ENCODE measurements at places on chromosomes 7 and 10.

DNA sequence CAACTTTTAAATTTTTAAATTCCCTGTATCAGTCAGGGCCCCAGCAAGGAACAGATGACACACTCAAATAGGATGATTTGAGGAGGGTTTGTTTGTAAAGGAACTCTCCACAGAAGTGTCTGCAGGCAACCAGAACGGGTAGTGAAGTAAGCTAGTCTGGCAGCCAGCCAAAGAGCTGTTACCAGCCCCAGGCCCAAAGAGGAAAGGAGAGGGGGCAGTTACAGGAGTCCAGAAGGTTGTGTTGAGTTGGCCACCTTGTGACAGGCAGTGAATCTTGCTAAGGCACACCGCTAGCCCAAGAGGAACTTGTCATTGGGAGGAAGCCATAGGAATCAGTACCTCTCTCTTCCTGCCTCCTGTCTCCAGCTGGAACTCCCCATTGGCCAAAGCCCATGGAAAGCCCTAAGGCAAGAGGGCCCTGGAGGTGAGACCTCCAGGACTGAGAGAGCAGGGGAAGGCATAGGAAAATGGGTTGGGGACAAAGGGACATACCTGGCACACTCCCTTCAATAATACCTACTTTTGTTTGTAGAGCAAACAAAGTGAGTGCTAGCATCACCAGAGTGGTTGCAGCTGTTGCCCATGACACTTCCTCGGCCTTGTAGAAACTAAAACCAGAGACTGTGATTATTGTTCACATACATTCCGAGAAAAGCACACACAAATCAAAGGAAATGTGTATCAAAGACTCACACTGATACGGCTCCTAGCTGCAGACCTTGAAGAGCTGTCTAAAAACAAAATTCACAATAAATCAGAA is 25.4 kb upstream of the GATAD1 start:
- DNase-seq = no peak

GRCh38 chr7:87709258-87709657 is 81.1 kb downstream of the RUNDC3B start:
- DNase-seq = no peak

- no peak for DNase-seq
These were observed 26.9 kb downstream of the RAMP3 start for GRCh38 chr7:45184326-45185027.

- no peak for DNase-seq
These were observed 489.0 kb downstream of the GATA3 start for GRCh38 chr10:8543361-8544056.

DNA sequence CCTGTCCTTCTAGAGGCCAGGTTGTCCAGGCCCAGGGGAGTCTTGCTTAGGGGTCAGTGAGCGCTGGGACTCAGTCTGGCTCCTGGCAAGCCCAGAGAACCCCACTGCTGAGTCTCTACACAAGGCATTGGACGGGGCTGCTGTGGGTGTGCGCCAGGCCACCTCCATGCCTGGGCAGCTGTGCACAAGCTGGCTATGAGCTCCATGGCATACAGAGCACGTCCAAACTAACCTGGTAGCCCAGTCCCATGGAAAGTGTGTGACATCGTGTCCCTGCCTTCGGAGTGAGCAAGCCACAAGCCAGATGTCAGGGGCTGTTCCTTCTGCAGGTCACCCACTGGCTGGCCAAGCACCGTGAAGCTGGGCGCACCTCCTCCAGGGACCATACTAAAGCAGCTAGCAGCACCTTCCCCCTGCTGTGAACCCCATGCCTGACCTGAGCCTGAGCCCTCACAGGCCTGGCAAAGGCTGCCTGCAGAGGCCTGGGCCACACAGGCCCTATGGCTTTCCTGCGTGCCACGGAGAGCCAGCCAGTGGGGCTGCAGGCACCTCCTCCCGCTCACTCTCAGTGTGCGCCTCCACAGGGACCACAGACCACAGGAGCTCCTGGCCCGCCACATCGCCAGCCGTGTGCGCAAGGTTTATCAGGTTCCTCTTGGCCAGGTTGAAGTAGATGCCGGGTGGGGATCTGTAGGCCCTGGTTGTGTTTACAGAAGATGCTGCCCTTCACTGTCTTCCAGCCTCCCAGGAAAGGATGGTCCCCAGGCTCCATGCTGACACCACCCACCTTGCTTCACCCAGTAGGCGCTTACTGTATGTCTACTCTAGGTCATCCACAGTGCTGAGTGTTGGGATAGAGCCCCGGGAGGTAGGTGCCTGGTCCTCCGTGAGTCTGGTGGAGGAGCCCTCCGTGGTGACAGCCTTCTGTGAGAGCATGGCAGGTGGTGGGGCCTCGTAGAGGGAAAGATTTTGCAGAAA is 219.7 kb downstream of the EBF3 start:
- no peak for DNase-seq

- DNase-seq = no peak
These were observed 30.9 kb upstream of the STEAP4 start for GRCh38 chr7:88337572-88337971.

DNA sequence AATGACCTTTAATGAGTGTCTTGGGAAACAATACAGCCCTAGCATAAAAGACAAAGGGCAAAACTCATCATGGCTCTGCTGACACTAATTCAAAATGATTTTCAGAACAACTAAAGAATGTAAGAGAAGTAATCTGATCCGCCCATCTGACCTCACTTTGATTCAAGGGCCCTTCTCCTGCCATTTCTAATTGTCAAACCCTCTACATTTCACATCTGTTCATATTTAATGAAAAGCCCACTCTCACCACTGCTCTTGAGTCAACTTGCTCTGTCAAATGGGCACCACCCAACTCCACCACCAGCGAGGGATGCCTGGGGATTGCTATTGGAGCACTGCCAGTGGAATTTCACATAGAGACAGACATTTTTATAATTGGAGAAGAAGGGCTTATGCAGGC is 639.2 kb downstream of the KCNMA1 start:
- no peak for DNase-seq

- no peak for DNase-seq
These were observed 173.1 kb downstream of the PARD3 start for GRCh38 chr10:34641913-34642558.

GRCh38 chr10:48254750-48255512 is 19.6 kb downstream of the FRMPD2 start:
- no peak for DNase-seq

- DNase-seq = no peak
These were observed 556.1 kb downstream of the KCNMA1 start for GRCh38 chr10:77081481-77081891.

- no peak for DNase-seq
These were observed 229.5 kb upstream of the FZD1 start for GRCh38 chr7:91034459-91035368.

GRCh38 chr10:87090779-87091178 is 3.9 kb downstream of the GLUD1 start:
- no peak for DNase-seq

GRCh38 chr7:18499407-18500177 is 4.0 kb downstream of the HDAC9 start:
- no peak for DNase-seq

GRCh38 chr10:114647545-114648138 is 10.4 kb downstream of the ABLIM1 start:
- no peak for DNase-seq

DNA sequence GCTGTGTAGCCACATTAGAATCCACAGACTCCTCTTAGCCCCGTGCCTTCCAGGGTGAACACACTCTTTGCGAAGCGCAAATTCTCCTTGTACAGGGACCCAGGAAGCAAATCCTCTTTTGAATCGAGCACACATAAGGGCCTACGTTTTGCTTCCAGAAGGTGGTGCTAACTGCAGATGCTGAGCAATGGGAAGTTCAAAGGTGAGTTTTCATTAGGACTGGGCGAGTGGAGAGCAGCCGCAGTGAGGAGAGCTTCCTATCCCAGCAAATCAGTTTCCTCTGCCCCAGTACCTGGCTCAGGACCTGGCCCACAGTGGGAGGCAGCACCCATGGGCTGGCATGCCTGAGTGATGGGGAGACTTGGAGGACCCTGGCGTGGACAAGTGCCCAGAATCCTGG is 23.5 kb upstream of the GPR26 start:
- DNase-seq = no peak

GRCh38 chr7:91898240-91898992 is 17.9 kb upstream of the MTERF1 start:
- no peak for DNase-seq

- peak; percentile 30 for DNase-seq
These were observed 1.5 kb upstream of the ELFN1 start for GRCh38 chr7:1668396-1669063.

- peak; percentile 61 for DNase-seq
These were observed 17.9 kb upstream of the TMEM225B start for GRCh38 chr7:99579956-99580777.

GRCh38 chr10:6211341-6211670 is 8.6 kb downstream of the PFKFB3 start:
- DNase-seq = no peak

- no peak for DNase-seq
These were observed 586.6 kb downstream of the SUGCT start for GRCh38 chr7:40721342-40721949.

DNA sequence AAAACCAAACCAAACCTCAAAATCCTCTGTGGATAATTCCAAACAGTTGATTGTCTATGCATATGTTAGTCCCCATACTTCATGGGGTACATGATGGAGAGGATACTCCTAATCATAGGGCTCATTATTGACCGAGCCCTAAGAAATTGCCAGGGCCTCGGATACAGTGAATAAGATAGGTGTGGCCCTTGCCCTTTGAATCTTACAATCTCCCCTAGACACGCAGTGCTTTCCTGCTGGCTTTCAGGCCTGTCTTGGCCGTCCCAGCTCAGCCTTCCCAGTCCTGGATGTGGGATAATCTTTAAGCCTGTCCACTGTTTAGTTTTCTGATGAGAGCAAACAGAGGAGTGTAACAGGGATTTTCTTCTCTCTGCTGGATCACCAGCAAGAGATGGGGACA is 161.8 kb downstream of the TMEM178B start:
- no peak for DNase-seq

- no peak for DNase-seq
These were observed 114.4 kb upstream of the PPIF start for GRCh38 chr10:79232864-79233263.

GRCh38 chr10:77689339-77689738 is 51.7 kb upstream of the KCNMA1 start:
- no peak for DNase-seq

DNA sequence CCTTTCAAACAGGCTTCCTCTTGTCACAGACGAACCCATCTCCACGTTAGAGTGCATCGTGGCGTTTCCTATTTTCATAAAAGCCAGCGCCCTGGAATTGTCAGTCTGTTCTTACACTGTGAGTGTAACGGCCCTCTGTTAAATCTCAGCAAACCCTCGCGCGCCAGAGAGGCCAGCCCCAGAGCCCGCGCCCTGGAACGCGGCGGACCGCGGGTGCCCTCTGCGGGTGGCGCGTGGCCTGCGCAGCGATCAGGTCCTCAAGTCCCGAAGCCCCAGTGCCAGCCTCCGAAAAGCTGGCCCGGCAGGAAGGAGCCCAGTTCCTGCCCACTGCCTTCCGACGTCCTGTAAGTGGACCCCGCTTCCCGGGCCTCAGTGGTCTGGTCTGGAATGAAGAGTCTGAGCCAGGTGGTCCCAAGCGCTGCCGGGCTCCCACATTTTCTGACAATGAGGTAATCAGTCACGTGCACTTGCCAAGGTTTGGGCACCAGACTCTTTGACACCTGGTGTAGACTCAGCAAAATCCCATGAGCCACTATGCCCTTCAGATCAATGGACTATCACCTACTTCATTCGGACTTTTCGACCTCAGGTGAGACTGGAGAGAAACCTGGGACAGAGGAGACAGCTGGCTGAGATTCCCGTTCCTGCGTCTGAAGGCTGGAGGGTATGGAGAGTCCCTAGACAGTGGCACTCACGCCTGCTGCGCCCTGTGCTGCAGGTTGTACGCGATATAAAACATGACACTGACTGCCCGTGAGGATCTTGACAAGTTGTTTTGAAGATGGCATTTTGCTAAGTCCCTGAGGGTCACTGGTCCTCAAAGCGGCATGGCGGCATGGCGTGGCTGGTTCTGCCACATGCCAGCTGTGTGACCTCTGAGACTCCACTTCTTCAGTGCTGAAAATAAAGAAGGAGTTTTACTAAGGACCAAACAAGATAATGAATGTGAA is 109.4 kb upstream of the LANCL2 start:
- peak; percentile 80 for DNase-seq

DNA sequence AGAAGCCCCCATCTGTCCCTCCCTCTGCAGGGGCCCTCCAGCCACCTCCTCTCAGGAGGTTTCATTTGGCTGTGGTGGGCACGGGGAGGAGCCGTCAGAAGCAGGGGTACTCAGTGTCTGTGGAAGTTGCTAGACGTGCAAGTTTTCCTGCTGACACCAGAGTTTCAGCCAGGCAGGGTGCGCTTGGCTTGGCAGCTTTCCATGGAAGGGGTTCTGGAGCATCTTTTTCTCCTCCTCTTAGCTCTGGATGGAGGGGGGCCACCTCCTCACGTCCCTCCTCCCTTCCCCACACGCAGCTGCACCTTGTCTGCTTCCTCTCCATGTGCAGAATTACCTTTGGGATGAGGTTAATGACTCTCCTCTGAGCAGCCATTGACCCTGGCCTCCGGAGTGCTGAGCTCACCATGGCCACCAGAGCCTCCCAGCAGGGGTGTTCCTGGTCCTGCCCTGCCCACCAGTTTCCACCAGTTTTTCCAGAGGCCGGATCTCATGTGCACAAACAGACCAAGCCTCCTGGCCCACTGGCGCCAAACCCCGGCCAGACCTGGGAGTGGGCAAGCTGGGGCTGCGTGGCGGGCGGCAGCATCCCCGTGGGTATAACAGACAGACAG is 579.8 kb upstream of the FOXK1 start:
- no peak for DNase-seq

DNA sequence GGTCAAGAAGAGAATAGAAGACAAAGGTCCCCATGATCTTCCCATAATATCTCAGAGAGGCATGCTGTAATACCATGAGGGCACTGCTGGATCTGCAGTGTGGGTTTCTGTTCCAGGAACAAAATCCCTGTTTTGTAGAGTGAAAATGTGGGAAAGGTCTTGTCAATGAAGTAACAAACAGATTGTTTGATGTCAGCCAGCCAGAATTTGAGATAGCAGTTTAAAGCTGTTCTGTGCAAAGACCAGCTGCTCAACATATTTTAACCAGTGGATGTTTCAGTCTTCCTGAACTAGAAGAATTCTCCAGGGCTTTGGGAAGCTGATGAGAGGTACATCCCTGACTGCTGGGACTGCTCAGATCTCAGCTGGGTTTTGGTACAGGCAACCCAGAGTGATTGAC is 1012.5 kb downstream of the DNAJB9 start:
- no peak for DNase-seq

DNA sequence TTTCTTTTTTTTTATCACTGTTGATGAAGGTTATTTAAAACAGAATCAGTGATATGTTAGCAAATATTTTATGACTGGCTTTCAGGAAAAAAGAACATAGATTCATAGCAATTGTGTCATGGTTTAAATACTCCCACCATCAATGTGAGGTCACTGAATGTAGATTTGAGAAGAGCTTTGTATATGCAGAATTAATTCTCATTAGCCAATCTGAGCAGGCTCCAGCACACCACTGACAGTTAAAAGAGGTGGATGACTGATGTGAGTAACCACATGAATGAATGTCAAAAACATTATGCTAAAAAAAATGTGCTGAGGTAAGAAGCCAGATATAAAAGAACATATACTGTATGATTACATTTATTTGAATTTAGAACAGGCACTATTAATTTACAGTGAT is 174.8 kb upstream of the KAT6B start:
- DNase-seq = no peak

GRCh38 chr7:127807340-127807739 is 155.3 kb downstream of the SND1 start:
- no peak for DNase-seq
